PC-3 (cell line): ENCODE measurements at places on chromosomes 12 and 14. TPM values are rescaled to one million over a fixed set of nuclear protein-coding genes. Genes with fewer than 3 reads are reported as not detected.
A peak's percentile ranks its signal among the peaks of the same experiment; 100 is the strongest.

GRCh38 chr14:86243158-86243557 is 713.2 kb downstream of the FLRT2 start:
- DNase-seq, result no peak

CAND1 gene
- total RNA-seq, result 124 and 129 TPM in 2 replicates

- no peak for DNase-seq
These were observed 11.9 kb upstream of the BCL7A start for GRCh38 chr12:122009741-122010140.

DNA sequence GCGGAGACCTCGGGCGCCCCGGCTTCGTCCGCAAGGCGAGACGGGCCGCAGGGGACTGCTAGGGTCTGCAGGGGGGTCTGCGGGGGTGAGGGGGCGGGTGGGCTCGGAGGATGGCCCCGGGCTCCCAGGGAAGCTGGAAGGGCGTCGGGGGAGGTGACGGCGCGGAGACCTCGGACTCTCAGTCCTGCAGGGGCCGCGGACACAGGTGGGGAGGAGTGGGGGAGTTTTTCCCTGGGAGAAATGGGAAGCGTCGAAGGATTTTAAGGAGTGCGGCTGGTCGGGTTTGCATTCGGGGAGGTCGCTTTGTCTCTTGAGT is 25.9 kb downstream of the ZBTB42 start:
- no peak for DNase-seq

AKAP6 gene
- total RNA-seq, result 1.5 and 2.8 TPM in 2 replicates

CATSPERB gene
- not detected in 2 replicates for total RNA-seq

EML1 gene
- total RNA-seq, result 12.0 TPM in 2 replicates

SCNN1A gene
- total RNA-seq, result 2.3 and 2.9 TPM in 2 replicates

- DNase-seq, result no peak
These were observed 15.9 kb downstream of the KRT85 start for GRCh38 chr12:52351196-52352059.

- DNase-seq, result no peak
These were observed 2.6 kb downstream of the LRRC10 start for GRCh38 chr12:69608114-69608513.

DNA sequence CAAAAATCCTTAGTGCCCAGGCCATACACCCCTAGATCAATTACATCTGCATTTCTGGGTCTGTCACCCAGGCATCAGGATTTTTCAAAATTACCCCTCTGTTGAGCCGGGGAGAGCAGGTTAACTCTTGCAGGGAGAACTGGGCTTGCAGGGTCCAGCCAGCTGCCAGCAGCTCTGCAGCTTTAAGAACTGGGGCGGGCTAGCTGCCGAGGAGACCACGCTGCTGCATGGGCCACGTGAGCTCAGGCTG is at the start of gene DGLUCY:
Gene DGLUCY, plus strand, starts transcription at position 245 of the 250 bp plus-strand sequence. CDS start 46,222 bp downstream, outside the sequence.
- DNase-seq, result no peak

GPR68 gene
- total RNA-seq, result 0.35 and 1.5 TPM in 2 replicates

DNA sequence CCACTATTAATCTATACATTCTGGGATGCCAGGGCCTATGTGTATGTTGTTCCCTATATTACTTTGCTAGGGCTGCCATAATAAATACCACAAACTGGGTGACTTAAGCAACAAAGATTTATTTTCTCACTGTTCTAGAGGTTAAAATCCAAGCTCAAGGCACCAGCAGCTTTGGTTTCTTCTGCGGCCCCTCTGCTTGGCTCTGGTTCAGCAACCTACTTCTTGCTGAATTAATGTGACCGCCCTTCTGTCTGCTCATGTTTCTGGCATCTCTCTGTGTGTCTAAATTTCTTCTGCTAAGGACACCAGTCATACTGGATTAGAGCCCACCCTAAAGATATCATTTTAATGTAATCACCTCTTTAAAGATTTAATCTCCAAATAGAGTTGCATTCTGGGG is 84.7 kb downstream of the ZNF664 start:
- no peak for DNase-seq

GRCh38 chr12:16002880-16003279 is 91.7 kb downstream of the DERA start:
- DNase-seq, result no peak

DNA sequence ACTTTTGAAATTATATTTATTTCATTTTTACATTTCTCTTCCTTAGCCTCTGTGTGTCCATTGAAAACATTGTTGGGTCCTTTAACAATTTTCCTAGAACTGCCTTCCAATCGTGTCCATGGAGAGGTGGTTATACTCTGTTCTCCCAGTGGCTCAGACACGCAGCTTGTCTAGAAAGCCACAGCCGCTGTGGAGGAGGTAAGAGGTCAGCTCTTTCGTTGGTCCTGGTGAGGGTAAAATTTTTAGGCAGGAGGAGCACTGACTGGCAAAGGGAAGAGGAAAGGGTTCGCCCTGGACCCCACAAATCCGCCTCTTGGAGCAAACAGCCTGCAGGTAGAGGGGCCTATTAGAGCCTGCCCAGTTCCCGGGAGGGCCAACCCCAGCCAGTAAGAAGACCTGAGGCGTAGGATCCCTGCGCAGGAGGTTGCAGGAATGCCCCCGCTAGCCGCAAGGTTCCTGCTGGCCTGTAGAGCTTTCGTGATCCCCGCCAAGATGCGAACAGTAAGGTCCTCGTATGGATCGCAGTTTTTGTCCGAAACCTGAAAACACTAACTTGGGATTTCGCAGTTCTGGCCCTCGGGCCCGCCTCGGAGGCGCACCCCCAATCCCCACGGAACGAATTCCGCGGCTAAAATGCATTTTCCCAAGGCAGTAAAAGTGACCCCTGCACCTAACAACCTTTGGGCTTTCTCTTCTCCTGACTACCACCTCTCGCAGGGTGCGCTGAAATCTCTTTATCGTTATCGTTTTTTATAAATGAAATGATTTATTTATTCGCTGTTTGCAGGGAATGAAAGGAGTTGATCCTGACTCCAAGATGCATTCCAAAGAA is 7.5 kb upstream of the PAX9 start:
- no peak for DNase-seq

DNA sequence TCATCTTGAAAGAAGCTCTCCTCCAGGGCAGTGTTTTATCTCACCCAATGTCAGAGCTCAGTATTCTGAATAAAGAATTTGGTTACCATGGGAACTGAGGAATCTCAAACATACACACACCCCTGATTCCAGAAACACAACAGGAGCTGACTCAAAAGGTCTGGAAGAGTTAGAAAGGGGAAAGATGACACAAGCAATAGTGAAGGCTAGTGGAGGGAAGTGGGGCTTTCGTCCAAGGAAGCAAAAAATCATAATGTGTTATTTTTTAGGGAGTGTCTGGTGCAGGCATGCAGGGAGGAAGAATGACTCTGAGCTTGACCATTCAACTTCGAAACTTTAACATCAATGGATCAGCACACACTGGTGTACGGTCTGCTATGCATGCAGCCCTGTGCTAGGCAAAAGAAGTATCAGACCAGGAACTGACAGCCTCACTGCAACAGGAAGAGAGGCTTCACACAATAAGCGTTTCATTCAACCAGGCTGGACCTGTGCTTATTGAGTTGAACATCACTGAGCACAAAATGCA is 20.3 kb downstream of the HEBP1 start:
- DNase-seq, result peak; percentile 64

- DNase-seq, result no peak
These were observed 131.7 kb upstream of the ATP2B1 start for GRCh38 chr12:89840162-89840922.

PPM1A gene
- total RNA-seq, result 69.3 and 69.4 TPM in 2 replicates

RXYLT1 gene
- 12.7 and 23.8 TPM in 2 replicates for total RNA-seq

GRCh38 chr12:116882742-116883141 is 1.5 kb upstream of the HRK start:
- DNase-seq, result peak; percentile 70

INSM2 gene
- total RNA-seq, result 0.07 TPM in 1 of 2 replicates, not detected in the other

DNA sequence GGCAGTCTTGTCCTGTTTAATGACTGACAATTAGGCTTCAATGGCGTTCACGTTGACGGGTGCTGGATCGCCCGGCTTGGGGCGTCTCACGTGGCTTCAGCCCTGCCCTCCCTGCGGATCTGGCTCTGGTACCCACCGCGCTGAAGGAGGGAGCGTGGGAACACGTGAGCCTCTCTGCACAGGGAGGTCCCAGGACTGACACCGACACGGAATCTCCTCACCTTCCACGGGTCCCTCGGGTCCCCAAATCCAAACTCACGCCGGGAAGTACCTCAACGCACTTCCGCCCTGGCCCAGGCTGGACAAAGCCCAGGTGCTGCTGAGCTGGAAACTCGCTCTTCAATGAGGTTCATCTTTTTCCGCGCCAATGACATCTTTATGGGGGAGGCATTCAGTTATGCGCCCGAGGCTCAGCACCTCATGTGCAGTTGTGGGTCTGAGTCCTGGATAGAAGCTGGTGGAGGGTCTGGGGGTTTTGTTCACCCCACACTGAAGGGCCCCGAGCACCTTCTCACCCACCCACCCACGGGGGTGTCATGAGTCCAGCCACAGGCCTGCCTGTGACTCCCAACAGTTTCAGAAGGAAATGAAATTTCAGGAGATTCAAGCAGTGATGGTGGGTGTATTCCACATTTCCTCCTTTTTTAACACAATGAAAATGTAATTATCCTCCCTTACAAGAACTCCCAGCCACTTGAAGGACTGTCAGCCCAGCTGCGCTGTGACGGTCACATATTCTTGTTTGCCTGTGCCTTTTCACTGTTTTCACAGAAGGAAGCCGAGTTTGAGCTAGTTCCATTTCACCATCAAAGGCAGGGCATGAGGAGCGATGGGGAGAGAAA is 251.7 kb upstream of the SFSWAP start:
- no peak for DNase-seq

DNA sequence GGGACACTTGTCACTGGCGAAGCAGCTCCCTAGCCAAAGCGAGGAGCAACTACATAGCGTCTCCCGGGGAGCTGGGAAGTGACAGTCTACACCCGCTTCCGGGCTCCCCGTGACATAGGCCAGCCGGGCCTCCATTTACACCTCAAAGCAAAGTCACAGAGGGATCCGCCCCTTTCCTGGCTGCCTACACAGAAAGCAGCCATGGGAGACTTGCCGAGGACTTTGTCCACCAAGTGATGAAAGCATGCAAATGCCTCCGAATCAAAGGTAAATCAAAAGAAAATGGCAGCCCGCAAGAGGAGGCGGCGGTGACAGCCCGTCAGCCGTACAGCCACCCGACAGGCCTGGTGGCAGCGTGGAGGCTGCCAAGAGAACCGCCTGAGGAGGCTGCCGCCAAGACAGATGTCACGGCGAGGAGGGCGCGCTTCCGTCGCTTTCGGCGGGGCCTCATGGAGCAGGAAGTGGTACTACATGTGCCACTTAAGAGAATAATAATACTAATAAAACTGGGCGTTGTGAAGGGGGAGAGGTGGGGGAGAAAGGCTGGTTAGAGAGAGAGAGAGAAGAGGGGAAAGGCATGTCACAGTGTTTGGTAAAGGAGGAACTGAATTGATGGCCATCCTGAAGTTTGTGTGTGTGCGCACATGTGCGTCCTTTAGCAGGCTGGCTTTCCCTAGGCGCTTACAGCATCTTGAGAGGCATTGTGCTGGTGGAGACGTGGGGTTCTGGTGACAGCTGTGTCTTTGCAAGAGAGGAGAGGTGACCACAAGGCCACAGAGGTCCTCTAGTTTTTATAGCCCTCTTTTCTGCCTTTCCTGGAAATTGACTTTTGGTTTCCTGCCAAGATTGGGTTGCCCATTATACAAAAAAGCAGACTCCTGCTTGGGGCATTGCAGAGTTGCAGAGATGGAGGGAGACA is 661.7 kb downstream of the VRK1 start:
- DNase-seq, result no peak

GRCh38 chr14:56358851-56359614 is 220.6 kb upstream of the TMEM260 start:
- no peak for DNase-seq

- DNase-seq, result peak; percentile 34
These were observed 10.3 kb downstream of the NAB2 start for GRCh38 chr12:57099047-57099714.

DNA sequence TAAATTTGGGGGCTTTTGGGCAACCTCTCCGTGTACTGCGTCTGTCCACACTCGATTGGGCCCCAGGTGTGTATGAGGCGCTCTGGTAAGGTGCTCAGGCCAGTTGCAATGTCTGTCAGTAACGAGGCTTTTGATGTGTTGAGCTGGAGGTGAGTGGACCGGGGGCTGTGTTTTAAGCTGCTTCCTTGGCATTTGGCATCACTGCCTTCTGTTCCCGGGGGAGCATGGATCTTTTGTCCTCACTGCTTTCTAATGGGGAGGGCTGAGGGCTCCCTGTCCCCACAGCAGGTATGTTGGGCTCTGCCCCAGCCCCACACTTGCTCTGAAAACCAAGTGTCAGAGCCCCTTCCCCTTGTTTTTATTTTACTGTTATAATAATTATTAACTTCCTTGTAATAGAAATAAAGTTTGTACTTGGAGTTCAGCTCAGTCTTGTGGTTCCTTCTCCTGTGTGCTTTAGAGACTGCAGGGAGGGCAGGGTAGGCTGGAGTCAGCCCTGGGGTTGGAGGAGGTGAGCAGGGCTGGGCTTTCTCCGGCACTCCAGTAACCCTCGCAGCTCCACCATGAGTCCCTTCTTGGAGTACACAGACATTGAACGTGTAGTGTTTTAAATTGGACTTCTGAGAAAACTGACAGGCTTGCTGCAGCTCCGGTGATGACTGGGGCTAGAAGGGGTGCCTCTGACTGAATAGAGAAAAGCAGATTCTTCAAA is 28.0 kb downstream of the TRAFD1 start:
- DNase-seq, result no peak

GRCh38 chr14:79043194-79043889 is 873.2 kb downstream of the NRXN3 start:
- no peak for DNase-seq

DNA sequence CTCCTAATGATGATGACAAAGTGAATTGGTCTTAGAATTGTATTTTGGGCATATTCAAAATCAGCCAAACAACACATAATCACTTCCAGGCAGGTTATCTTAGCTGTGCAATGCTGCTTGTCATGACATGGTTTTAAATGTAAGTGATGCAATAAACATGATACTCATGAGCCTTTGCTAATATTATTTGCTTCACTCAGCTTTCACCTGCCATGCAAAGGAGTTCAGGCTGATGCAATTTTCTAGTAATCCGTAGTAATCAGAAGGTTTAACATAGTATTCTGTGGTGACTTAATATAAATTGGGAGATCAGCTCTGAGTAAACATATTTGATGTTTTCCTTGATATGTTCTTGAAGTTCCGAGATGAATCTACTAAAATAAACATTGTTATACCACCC is 29.1 kb downstream of the TMEM260 start:
- no peak for DNase-seq

DNA sequence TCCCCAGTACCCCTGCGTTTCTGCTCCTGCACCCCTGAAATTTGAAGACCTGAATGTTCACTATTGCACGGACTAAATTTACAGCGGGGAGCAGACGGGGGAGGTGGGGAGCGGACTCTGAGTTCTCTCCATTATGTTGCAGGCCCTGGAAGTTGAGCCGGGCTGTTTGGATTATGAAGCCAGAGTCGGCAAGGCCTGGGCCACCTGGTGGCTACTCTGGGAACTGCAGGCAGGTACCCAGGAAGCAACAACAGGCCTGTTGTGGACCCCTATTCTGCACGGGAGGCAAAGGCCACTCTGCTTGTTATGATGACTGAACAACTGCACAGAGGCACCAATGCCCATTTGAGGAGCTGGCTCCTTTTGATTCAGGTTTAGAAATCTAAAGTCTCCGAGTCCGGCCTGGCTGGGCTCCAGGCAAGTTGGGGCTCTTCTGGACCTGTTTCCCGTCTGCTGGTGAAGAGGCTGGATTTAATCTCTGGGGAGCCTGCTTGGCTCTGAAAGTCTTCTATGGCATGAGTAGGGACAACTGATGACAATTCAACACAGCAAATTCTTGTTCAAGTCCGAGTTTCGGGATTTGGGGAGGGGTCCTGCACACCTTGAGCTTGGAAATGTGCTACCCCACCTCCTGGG is 34.1 kb upstream of the FAM181A start:
- DNase-seq, result peak; percentile 69

ADCY6 gene
- 19.0 and 24.4 TPM in 2 replicates for total RNA-seq

- peak; percentile 57 for DNase-seq
These were observed 1071.0 kb downstream of the SLC6A15 start for GRCh38 chr12:83841620-83842019.
